ENCODE measurements at places on chromosomes 7 and 10.
A peak's percentile ranks its signal among the peaks of the same experiment; 100 is the strongest.

DNA sequence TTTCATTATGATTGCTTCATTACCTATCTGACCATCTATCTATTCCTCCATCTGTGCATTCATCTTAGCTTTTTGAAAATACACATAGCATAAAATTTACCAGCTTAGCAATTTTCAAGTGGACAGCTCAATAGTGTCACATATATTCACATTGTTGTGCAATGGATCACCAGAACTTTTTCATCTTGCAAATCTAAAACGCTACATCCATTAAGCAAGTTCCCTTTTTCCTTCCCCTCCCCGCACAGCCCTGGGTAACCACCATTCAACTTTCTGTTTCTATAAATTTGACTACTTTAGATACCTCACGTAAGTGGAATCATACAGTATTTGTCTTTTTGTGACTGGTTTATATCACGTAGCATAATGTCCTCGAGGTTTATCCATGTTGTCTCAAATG lies 78.0 kb upstream of the ADRB1 start:
- DNase-seq, result no peak

DNA sequence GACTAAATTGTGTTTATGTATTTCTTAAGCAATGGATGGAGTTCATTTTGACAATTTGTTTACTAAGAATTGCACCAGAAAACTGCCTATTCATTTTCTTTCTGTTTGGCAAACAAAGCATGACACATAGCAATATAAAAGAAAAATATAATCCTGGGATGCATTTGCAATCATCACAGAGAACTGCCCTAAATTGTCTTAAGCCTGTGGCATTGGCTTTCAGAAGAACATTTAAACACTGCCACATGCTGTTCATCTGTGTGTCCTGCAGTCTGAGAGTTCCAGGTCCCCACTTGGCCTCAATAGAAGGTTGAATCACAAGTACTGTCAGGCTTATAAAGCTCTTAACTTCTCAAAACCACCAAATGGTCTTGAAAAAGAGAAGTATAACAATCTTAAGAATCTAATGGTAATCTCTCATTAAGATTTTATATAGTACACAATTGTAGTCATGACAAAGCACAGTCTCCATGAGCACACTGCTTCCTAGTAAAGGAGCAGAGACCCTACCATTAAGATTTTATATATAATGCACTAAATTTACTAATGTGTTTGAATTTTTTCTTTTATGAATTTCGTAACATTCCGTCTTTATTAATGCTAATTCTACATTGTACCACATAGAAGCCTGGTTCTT lies 29.9 kb downstream of the RNLS start:
- peak; percentile 81 for DNase-seq

- no peak for DNase-seq
Measured at GRCh38 chr7:70788276-70788675, 343.7 kb upstream of the GALNT17 start.

- no peak for DNase-seq
Measured at GRCh38 chr7:101486433-101487104, 123.9 kb downstream of the COL26A1 start.

- DNase-seq, result no peak
Measured at GRCh38 chr7:885893-886625, 9.7 kb downstream of the GET4 start.

DNA sequence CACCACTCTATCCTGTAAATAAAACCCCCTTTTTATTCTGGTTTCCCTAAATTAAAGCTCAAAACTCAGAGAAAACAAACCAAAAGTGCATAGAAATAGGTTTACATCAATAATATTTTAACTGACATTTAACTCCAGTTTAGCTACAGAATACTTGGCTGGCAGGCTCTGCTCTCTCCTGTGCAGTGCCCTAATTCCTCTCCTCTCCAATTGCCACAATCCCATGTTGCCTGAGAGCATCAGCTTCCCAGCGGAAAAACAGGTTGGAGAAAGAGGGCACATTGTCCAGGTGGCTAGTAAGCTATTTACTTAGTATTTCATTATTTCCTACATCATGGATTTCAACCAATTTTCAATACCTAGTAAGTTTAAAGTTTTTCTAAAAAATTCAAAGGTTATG lies 8.7 kb downstream of the SEMA3E start:
- peak; percentile 11 for DNase-seq

- no peak for DNase-seq
Measured at GRCh38 chr7:73364006-73364728, 36.2 kb downstream of the FKBP6 start.

- DNase-seq, result no peak
Measured at GRCh38 chr7:150948791-150949251, 29.3 kb downstream of the KCNH2 start.

DNA sequence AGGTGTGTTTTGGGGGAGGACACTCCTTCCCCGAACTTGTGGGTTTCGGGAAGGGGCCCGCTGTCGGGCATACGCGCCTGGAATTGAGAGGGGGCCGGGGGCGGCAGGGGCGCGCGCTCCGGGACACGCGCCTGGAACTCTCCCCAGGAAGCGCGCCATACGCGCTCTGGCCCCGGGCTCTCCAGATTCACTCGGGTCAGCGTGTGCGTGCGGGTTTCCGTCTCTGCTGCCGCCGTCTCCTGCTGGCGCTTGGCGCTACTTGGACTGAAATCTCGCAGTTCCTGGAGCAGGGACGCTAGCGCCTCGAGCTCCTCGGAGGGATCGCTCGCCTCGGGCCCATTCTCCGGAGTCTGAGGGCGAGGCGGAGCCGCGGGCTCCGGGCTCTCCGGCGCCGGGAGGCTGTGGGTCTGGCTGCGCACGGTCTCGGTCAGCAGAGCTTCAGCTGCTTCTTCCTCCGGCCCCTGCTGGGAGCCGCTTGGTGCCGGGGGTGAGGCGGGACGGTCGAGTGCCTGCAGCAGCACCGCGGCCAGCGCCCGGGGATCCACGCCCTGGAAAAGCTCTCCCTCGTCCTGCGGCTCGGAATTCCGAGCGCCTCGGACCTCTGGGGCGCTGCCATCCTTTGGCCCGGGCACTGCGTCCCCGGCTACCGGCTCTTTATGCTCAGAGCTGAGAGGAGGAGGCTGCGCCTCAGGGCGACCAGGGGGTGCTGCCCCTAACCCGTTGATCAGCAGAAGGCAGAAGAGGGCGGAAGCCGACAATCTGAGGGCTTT lies 1.1 kb downstream of the VGF start:
- DNase-seq, result peak; percentile 81

DNA sequence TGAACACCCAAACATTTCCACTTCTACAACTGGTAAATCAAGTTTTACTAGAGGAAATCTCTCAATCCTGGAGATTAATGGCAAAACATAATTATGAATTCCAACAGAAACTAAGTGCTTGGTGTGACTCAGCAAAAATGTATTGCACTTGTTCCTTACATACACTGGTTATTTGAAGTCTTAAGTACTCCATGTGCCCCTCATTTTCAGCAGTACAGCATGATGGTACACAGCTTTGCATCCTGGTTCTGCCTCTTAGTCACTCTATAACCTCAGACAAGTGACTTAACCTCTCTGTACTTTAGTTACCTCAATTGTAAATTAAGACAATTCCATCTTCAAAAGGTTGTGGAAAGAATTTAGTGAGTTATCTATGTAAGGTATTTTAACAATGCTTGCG lies 12.9 kb downstream of the SLC16A12 start:
- DNase-seq, result no peak

DNA sequence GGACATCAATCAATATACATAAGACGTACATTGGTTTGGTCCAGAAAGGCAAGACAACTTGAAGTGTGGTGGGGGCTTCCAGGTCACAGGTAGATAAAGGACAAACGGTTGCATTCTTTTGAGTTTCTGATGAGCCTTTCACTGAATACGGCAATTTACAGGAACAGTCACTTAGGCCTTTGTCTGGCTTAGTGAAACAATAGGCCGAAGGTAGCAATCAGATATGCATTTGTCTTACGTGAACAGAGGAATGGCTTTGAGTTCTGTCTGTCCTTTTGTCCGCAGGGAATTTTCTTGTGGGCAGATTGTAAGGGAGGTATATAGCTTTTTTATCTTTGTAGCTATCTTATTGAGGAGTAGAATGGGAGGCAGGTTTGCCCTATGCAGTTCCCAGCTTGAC lies 10.8 kb upstream of the STN1 start:
- no peak for DNase-seq

DNA sequence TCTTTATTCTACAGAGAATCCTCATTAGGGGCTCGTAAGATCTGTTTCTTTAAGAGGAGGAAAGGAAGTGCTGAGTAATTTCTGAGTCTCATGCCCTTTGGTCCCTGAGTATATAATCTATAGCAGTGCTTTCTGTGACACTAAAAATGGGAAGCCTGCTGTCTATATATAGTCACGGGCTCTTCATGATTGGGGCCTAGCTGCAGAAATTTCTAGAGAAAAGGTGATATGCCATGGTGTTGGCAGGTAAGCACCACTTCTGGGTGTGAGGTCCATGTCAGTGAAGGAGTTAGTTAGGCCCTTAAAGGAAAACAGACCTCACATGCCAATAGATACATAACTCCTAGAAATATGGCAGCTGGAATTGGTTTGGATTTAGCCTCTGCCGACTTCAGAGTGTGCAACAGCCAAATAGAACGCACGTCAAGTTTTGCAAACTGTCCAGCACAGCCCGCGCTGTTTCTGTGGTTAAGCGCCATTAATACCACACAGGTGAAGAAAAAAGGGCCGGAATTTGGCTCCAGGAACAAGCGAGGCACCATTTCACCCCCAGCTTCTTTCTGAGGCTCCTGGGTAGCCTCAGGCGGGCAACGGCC lies 123.2 kb downstream of the TACC2 start:
- no peak for DNase-seq

DNA sequence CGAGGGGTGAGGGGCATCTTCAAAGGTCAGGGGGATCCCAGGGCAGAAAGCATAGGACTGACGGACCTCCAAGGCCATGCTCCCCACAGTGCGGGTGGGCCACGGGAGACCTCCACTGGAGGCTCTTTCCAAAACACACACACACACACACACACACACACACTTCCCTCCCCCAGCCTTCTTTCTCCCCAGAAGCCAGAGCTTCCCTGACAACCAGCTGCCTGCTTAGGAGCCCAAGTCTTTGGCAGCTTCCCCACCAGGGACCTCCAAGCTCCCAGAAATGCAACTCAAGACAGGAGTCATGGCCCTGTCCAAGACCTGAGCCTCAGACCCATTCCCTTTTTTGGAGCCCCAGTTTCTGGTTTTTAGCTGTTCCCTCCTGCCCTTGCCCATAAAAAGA lies 710 bp upstream of the C10orf105 start:
- DNase-seq, result no peak

DNA sequence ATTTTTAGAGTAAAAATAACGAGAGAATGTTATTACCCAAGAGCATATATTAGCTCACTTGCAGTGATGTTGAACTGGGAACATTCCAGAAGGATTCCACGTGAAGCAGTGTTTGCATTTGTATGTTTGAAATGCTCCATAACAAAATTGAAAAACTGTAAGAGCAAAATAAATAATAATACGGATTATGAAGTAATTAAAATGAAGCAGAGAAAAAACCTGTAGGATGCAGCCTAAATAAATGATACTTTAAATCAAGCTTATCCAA lies 203.3 kb downstream of the BAMBI start:
- no peak for DNase-seq

- no peak for DNase-seq
Measured at GRCh38 chr10:73810358-73810734, 1.1 kb downstream of the NDST2 start.

- DNase-seq, result no peak
Measured at GRCh38 chr7:46150202-46150601, 229.1 kb upstream of the IGFBP3 start.

DNA sequence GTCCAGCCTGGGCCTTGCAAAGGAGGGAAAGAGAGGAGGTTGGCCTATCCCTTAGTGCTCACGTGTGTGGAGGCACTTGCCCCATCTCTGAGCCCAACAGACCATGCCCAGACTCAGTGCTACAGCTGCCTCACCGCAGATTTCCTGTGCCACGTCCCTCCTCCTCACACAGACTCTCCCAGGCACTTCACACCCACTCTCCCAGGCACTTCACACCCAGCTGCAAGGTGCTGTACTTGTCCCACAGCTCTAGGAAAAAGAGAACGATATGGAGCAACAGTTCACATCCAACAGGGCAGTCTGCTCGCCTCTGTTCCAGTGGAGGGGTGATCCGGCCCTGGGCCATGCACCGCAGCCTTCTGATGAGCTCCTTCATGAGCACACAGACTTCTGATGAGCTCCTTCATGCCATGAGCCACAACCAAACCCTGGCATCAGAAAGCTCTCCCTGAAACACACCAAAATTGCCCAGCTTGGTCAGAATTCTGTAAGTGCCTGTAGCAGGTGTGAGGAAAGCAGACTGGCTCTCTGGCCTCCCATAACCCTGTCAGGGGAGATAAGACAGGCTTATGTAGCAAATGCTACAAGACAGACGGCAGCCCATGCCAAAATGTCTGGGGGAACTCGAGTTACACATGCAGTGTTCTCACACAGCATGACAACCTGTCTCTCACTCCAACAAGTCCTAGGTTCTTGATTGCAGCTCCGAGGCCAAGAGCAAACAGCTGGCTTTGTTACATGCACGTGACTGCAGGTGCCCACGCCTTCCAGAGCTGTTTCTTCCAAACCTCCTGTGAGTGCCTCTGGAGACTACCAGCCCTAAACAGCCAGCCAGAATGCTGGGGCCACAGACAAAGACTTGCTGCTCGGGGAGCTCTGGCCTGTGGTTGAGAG lies 348.5 kb downstream of the GRID1 start:
- peak; percentile 94 for DNase-seq

GRCh38 chr7:96120445-96121225 lies 201.3 kb downstream of the SLC25A13 start:
- peak; percentile 91 for DNase-seq

Measured in NCI-H69 (cell line).